ENCODE measurements at places on chromosomes 2 and 18.

- no peak for DNase-seq
These were observed 161.8 kb downstream of the AGPS start for GRCh38 chr2:177554365-177554764.

DNA sequence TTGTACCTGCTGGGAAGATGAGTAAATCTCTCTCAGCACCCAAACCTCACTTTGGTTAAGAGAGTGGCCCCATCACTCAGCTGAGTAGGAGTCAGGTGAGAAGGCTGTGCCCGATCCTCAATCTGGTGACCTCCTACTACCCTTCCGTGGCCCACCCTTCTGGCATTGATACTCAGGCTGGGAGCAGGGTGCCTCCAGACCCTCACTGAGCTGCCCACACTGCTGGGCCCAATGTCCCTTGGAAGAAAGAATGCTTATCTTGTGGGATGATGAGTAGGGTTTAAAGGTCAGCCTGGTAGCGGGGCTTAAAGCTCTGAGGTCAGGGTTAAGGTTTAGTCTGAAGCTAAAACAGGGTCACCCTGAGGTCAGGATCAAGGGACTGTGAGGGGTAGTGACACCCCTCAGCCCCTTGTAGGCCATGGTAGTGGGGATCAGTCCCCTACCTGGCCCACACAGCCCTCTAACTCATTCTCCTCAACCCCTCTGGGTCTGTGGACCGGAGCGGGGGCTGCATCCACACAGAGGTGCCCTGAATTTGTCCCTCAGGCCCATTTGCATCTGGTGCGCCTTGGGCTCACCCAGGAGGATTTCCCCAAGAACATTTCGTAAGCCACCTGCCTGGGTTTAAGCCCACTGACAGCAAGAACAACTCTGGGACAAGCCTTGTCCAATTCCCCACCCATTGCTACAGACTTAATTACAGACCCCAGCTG is 123.8 kb downstream of the CYP26B1 start:
- DNase-seq: no peak

DNA sequence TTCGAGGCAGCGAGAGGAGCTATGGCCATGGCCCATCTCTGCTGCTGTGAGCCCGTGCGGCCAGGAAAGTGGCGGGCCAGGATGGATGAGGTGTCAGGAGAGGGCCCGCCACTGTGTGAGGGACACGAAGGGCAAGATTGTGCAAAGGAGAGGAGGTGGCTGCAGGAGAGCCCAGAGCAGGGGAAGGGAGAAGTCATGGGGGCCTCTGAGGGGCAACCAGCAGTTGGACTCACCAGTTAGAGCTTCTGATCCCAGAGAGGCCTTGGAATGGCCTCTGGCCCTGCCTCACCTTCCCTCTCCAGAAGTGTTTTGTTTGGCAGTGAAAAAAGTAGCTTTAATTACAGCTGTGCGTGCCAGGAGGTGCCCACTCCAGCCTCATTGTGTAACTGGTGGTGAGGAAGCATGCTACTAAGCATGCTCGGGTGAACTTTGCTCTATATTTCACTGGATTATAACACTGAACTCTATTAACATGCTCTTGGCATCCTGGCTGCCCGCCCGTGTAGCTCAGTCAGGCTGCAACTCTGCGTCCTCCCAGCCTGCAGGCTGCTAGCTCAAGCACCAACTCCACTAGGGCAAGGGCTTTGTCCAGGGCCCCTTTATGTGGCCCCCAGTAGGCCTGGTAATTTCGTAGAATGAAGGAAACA is 34.2 kb downstream of the IMPA2 start:
- no peak for DNase-seq

DNA sequence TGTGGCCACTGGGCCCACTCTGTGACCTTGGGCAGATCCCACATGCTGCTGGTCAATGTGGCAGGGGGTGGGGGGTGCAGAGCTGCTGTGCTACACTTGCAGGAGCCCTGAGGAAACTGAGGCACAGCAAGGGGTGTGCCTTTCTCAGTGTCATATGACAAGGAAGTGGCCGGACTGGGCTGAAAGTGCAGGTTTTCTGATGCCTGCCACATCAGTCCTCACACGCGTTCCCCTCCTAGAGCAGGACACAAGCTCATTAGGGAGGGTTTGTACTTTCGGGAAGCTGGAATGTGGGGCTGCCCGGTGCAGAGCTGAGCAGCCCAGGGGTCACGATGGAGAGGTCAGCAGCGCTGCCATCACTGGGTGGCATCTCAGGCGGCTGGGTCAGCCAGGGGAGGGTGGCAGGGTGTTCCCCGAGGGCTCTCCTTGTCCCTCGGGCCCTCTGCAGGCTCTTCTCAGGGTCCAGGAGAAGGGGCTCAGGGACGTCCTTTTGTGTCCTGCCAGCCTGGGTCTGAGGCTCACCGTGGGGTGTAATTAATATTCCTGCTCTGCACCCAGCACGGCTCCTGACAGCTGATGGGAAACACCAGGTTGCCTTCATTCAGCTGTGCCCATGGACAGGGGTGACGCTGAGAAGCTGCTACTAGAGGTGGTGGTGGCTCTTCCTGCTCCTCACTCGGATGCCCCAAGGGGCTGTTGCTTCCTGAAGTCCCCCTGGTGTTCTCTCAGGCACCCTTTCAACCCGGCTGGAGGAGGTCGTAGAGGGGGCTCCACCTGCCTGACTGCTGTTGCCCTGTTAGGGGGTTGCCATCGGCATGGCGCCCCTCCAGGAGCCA is 62.1 kb upstream of the HDAC4 start:
- DNase-seq: no peak

DNA sequence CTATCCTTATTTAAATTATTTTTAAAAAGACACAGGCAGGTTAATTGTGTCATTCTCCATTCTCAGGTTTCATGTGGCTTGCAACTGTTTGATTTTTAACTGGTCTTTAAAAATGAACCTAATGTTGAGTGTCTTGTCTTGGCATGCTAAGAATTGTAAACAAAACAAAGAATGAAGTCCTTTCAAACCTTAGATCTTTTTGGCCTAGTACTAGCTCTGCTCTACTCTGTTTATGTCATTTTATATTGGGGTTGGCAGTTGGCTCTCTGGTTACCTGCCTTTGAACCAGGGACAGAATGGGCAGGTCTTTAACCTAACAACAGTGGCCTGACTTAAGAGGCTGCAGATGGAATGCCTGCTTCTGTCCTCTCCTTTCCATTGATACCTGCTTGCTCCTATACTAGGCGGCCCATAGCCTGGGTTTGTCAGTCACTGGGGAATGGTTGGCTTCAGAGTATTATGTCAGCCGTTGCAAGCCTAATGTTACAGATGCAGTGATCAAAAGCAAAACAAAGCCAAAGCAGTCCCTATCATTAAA is 85.5 kb downstream of the MTA3 start:
- no peak for DNase-seq

DNA sequence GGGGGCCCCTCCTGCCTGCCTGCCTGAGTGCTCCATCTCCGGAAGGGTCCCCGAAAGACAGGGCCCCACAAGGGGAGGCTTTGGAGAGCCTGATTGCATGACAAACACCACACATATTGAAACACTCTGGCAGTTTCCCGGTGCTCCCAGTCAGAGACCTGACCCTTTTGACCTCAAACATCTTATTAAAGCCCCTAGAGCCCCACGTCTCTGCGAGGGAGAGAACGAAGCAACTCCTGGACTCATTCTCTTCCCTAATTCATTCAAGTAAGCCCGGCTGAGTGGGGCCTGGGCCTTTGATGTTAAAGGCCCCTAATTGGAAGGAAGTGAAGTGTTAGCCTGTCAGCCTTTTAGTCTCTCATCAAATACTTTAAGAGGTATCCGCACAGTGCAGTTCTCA is 335.6 kb downstream of the CYRIA start:
- DNase-seq: no peak

GRCh38 chr2:72347081-72347480 is 199.4 kb upstream of the CYP26B1 start:
- no peak for DNase-seq

DNA sequence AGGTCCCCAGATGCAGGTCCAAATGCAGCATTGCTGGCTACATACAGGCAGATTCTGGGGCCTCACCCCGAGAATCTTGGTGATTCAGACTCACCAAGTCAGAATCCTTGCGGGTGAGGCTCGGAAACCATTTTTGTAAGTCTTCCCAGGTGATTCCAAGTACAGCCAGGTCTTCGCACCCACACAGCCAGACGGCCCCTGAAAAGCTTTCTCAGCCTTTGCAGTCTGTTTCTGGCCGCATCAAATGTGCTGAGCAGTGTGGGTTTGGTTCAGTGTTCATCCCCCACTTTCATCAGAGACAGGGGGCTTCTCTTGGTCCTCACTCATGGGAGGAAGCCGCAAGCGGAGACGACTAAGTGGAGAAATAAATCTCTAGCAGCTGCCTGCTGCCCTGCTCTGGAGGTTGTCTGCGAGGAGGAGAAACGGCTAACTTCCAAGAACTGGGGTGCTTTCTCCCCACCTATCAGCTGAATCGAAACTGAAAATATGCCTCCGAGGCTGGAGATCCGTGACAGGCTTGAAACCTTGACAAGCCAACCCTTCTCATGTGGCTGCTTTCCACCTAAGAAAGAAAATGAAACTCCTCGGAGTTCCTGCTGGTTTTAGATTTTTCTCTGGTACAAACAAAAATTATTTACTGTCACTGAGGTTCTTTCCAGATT is 8.9 kb upstream of the TMEM185B start:
- no peak for DNase-seq

DNA sequence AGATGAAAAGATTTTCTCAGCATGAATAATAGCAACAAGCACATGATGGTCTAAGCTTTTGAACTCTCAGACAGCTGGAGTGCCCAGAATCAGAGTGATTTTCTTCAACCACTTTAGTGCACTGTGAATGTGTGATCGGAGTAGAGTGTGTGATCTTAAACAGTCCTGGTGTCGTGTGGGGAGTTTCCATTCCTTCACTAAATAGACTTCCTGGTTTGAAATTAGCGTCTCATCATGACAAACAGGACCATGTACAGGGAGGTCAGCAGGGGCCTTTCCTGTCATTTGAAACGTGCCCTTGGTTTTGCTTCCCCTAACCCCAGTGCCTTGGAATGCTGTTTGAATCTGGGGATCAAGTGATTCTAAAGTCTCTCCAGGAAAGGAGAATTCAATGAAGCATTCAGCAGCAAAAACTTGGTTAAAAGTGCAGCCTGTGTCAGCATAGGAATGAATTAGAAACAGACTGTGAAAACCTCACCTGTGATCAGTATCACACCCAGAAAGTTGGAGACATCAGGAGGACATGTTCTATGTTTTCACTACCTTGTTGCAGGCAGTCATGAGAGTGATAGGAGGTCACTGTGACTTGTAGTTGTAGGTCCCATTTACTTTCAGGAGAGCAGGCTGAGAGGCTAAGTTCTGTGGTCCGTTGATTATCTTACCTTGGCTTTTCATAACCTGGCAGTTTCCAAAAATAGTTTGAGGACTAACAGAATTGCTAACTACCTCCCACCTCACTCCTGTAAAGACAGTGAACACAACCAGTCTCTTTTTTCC is 400.3 kb downstream of the MTX2 start:
- DNase-seq: no peak

GRCh38 chr2:11681722-11682589 is 12.0 kb upstream of the NTSR2 start:
- DNase-seq: peak; percentile 10

DNA sequence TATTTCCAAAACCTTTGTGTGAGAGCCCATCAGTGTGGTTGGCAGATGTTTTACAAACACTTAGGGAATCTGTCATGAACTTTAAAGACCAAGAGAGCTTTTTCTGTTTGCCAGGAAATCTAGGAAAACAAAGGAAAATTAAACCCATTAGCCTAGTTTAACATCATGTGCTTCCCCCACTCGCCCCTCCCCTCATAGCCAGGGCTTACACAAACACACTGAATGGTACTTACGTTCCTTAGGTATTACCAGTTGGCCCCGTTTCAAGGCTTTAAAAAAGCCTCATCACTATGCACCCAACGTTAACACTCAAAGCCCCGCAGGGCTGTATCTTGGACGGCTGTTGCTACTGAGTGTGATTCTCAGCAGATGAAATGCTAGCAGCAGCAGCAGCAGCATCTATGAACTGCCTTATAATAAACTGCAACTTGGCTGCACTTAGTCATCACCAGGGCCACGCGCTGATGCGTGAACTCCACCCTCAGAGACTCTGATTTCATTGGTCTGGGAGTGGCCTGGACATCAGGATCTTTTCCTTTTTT is 20.1 kb upstream of the TTC39C start:
- peak; percentile 98 for DNase-seq

DNA sequence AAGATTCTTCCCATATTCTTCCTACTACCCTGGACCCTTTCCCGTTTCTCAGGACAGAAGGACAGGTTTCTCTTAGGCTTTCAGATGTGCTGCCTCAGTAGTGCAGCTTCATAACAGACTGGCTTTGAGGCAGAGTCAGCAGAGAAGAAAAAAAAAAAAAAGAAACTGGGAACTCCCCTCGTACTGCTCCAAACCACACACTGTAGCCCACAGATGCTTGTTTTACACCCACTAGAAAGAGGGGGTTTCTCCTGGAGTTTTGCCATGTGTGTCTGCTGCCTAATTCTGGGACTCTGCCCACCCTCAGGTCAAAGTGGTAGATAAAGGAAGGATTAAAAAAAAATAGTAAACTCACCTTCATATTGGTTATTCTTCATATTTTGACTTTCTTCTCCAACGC is 95.9 kb downstream of the NCOA1 start:
- no peak for DNase-seq

- DNase-seq: no peak
These were observed 920.9 kb downstream of the NRXN1 start for GRCh38 chr2:50111067-50111466.

GRCh38 chr2:11140492-11140891 is 14.8 kb upstream of the SLC66A3 start:
- DNase-seq: no peak

DNA sequence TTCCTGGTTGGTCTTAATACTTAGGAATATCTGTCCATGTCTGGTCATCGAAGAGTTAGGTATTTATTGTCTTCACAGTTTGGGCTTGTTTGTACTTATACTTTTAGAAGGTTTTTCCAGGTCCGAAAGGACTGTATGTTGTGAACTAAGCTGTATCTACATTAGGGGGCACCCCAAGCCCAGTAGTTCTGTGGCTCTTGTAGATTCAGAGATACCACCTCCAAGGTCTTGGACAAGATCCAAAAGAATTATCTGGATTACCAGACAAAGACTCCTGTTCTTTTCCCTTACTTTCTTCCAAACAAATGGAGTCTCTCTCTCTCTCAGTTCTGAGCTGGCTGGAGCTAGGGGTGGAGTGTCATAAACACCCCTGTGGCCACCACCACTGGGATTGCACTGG is 328.7 kb downstream of the ZNF804A start:
- no peak for DNase-seq

GRCh38 chr18:44816050-44816449 is 135.4 kb downstream of the SETBP1 start:
- no peak for DNase-seq

GRCh38 chr2:235264121-235264493 is 229.7 kb upstream of the AGAP1 start:
- no peak for DNase-seq

- no peak for DNase-seq
These were observed 403.2 kb downstream of the THSD7B start for GRCh38 chr2:137168552-137168951.

DNA sequence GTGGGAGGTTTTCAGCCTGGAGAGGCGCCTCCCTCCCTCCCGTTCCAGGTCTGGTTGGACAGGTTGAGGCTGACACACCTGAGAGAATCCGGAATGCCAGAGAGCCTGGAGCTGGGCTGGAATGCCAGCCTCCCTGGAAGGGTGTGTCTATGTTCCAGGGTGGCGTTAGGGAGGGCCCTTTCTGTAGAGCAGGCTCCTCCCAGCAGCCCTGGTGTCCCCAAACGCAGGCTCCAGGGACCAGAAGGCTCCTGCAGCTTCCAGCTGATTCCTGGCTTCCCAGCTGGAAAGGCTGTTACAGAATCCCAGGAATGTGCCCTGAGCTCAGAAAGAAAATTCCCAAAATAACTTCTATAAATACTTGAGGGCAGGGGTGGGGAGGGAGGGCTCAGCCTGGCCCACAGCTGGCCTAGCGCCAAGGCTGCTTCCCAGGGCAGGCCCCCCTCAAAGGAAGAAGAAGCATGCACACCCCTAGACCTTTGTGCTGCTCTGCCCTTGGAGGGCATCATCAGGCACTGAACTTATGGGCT is 85.4 kb downstream of the STPG4 start:
- no peak for DNase-seq
